ENCODE measurements at places on chromosomes 4 and X.
A peak's percentile ranks its signal among the peaks of the same experiment; 100 is the strongest.

DNA sequence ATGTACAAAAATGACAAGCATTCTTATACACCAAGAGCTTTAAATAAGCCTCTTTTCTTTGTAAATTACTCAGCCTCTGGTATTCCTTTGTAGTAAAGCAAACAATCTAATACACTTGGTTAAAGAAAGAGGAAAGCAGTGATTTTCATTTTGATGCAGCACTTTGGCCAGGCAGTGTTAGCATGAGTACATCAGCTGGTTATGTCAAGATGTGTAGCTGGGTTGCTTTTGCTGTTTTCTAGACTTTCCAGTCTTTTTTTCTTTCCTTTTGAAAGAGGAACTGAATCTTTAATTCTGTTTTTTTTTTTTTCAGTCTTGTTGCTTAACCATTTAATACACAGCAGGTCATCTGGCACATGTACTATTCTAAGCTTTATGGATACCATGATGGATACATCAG is 167.1 kb upstream of the AADAT start:
- DNase-seq, result no peak

GRCh38 chr4:4930677-4931076 is 71.2 kb downstream of the MSX1 start:
- DNase-seq, result no peak

- DNase-seq, result peak; percentile 39
These were observed at the start of gene TRPC3 for GRCh38 chr4:121951521-121952110. Gene TRPC3, minus strand, starts transcription at chr4:121952060. Its CDS starts 380 bp downstream, at chr4:121951680.

- DNase-seq, result no peak
These were observed 245.8 kb downstream of the FBXO8 start for GRCh38 chr4:174037631-174038030.

DNA sequence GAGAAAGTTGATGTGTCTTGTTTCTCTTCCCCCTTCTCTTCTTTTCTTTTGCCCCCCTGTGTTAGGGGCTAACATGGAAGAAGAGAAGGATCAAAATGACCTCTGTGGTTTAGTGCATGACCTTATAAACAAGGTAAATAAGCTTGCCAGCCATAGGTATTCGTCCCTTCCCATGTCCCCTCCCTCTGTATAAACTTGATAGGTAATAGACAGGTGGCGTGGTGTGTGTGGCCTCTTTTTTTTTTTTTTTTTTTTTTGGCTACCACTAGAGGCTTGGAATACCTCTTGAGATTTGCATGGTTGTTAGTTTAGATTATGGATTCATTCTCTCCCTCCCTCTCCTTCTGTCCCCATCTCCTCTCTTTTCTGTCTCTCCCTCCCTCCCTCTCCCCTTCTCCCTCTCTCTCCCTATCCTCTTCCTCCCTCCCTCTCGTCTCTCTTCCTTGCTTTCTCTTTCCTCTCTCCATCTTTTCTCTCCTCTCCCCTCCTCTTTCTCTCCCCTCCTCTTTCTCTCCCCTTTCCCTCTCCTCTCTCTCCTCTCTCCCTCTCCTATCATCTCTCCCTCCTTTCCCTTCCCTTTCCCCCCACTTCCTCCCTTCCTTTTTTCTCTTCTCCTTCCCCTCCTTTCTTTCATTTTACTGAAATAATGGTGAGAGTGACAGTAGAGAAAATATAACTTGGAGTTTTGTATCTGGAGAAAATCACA is 134.4 kb downstream of the AFF1 start:
- no peak for DNase-seq

- no peak for DNase-seq
These were observed 3.3 kb downstream of the ING2 start for GRCh38 chr4:183507925-183508696.

GRCh38 chr4:166996216-166996615 is 238.1 kb downstream of the SPOCK3 start:
- DNase-seq, result no peak

GRCh38 chrX:40971736-40972135 is 113.5 kb upstream of the USP9X start:
- no peak for DNase-seq

All from WTC11 (cell line).